ENCODE measurements at places on chromosomes 1 and 21.

GRCh38 chr1:179714623-179715022 is 28.5 kb upstream of the FAM163A start:
- no peak for DNase-seq

GRCh38 chr1:233704170-233704897 is 90.4 kb downstream of the KCNK1 start:
- DNase-seq = no peak

DNA sequence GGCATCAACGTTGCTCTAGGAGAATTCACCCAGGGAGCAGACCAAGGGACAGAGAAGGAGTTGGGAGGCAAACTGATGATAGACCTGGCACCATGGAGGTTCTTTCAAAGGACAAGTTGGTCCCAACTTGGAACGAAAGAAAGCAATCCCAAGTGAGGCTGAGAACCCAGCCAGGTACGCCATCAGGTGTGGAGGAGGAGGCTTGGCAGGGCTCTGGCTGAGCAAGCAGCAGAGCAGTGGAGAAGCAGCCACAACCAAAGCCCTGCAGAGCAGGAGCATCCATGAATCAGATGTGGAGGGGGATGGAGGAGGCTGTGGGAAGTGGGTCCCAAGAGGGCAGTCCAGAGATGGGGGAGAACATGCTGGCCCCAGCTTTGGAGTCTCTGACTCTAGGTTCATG is 36.3 kb upstream of the RBM15 start:
- DNase-seq = no peak

GRCh38 chr1:95509989-95510388 is 276.0 kb downstream of the RWDD3 start:
- no peak for DNase-seq

GRCh38 chr1:224253721-224254120 is 70.7 kb downstream of the DEGS1 start:
- no peak for DNase-seq

DNA sequence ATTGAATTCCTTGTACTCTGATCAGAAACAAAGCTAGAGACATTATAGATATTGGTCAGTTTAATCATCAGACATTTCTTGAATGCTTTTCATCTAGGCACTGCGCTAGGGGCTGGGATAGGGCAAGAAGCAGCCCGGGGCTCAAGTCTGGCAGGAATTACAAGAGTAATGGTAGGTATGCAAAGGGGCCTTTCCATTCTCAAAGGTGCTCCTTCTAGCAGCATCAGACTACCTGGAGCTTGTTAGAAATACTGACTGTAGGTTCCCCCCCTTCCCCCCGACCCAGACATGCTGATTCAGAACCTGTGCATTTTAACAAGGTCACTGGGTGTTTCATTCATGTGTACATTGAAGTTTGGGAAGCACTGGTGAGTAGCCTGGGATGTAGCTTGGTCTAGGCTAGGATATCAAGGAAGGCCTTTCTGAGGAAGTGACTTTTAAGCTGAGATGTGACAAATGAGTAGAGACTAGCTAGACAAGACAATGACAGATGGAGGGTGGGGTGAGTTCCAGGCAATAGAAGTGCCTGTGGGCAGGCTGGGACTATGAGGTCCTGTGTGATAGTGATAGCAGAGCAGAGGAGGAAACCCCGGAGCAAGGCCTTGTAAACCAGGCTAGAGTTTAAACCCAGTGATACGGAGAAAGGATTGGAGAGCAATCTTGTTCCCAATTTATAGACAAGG is 26.3 kb downstream of the NFASC start:
- DNase-seq = no peak

- DNase-seq = peak; percentile 42
These were observed 254.2 kb downstream of the PAPPA2 start for GRCh38 chr1:176717066-176717750.

- DNase-seq = no peak
These were observed 47.8 kb downstream of the C1orf198 start for GRCh38 chr1:230820568-230820967.

DNA sequence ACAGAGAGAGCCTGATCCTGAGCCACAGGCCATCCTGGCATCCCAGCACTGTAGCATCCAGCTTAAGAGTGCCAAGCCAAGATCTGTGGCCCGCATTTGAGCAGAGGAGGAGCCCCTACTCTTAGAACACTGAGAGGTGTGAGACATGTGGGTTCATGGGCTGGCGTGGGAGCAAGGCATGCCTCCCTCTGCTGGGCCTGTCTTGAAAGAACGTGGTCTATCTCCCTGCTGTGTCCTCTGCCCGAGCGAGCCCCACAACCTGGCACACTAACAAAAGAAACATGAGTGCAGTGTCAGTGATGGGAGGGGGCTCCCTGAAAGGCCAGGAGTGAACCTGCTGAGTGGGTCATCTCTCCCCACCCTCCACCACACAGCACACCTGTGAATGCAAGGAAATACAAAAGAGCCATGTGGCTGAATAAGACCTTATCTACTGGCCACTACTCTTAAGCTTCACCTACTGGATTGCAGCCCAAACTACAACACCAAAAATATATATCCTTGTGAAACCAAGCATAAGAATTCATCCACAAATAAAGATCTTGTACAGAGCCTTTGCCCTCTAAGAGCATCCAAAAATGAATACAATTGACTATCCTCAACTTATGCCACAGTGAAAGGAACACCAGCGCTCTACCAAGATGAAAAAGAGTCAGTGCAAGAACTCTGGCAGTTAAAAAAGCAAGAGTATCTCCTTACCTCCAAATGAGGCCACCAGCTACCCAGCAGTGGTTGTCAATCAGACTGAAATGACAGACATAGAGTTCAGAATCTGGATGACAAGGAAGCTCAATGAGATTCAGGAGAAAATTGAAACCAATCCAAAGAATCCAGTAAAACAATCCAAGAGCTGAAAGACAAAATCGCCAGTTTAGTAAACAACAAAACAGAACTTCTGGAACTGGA is 259.4 kb upstream of the DAB1 start:
- no peak for DNase-seq

DNA sequence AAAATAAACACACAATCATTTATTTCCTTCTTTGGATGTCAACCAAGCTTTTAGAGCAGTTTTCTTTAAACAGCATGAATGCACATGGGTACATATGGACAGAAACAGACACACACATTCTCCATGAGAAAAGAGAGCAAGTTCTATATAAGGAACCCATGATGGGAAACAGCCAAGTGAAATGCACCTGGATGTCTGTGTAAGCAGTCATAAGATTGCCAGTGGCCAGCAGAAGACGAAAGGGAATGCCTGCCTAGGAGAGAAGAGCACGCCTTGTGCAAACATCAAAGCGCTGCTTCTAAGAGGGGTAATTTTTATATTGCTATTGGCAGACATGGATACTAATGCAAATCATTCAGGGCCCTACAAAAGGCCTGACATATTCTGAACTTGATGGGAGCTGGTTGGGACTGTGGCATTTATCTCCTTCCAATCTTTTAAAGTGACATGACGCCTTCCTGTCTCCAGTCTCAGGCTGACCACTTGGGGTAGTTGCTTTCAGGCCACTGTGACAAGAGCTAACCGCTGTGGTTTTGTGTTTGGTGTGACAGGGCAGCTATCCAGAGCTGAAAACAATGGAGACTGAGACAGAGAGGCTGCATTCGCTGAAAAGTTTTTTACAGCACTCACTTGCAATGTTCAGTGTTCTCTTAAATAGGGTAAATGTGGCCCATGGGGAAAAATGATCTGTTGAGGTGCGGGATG is 75.0 kb upstream of the DPT start:
- DNase-seq = no peak

DNA sequence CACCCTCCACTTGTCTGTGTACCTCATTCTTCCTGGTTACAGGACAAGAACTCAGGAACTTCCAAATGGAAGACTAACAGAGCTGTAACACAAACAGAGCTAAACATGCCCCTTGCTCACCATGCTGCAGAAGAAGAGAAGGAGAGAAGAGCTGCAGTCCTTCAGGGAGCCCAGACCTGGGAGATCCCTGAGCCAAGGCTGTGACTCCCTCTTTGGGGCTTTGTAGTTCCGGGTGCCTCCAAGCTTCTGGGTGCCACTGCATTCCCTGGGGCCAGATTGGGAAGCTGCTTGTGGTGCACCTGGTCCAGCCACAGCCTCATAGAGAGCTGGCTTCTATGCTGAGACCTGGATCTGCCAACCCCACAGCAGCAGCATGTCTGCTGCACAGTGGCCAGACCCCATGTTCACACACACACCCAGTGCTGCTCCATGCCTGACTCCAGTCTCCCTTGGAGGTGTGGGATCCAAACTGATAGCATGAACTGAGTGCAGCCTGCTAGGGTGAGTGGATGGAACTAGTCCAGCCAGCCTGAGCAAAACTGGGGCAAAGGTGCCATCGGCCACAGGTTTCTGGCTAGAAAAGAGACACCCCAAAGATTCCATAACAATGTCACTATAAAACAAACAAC is 263.0 kb upstream of the NRIP1 start:
- DNase-seq = no peak

GRCh38 chr1:9452516-9453140 is 86.6 kb upstream of the SLC25A33 start:
- DNase-seq = no peak

- DNase-seq = no peak
These were observed 21.1 kb downstream of the C1orf21 start for GRCh38 chr1:184407816-184408510.

GRCh38 chr1:149993764-149994163 is 16.8 kb downstream of the OTUD7B start:
- no peak for DNase-seq

DNA sequence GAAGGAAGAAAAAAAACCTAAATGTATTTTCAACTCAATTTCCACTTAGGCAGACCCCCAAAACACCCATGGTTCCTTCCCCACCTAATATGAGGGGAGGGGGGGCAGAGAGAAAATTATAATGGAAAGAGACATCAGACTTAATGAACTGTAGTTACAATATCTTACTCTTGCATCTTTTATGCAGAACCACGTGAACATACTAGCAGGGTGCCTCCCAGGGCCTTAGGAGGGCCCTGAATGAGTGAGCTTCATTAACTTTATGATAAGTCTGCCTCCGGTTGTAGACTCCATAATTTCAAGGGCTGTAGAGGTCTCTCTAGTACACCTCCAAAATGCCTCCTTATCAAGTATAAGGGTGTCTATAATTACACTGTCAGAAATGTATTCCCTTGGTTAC is 11.3 kb upstream of the KIRREL1 start:
- DNase-seq = no peak

GRCh38 chr1:87800006-87800405 is 471.3 kb downstream of the LMO4 start:
- no peak for DNase-seq

GRCh38 chr1:64530969-64531692 is 61.2 kb downstream of the CACHD1 start:
- DNase-seq = no peak

- no peak for DNase-seq
These were observed 452.4 kb downstream of the PTPRU start for GRCh38 chr1:29688471-29689365.

GRCh38 chr1:117150316-117150715 is 28.8 kb upstream of the TRIM45 start:
- DNase-seq = no peak

DNA sequence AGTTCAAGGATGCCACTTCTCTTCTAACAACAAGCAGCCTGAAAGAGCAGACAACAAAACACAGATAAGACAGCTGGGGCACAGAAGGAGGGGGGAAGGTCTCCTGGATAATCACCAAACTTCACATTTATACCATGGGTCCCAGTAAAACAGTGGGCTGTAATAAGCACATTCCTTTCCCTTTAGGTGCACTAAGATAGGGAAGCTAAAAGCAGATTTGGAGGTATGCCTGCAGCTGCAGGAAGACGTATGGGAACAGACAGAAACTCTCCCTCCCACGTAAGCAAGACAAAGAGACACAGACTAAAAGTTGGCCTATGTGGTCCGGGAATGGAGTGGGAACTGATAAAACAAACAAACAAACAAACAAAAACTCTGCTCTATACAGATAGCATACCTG is 612.1 kb downstream of the MRPL39 start:
- no peak for DNase-seq

GRCh38 chr1:20207546-20207945 is 21.2 kb upstream of the PLA2G2C start:
- DNase-seq = no peak

GRCh38 chr1:165898837-165899236 is 71.4 kb downstream of the UCK2 start:
- DNase-seq = no peak

- DNase-seq = no peak
These were observed 42.7 kb upstream of the SELENON start for GRCh38 chr1:25757151-25757845.

DNA sequence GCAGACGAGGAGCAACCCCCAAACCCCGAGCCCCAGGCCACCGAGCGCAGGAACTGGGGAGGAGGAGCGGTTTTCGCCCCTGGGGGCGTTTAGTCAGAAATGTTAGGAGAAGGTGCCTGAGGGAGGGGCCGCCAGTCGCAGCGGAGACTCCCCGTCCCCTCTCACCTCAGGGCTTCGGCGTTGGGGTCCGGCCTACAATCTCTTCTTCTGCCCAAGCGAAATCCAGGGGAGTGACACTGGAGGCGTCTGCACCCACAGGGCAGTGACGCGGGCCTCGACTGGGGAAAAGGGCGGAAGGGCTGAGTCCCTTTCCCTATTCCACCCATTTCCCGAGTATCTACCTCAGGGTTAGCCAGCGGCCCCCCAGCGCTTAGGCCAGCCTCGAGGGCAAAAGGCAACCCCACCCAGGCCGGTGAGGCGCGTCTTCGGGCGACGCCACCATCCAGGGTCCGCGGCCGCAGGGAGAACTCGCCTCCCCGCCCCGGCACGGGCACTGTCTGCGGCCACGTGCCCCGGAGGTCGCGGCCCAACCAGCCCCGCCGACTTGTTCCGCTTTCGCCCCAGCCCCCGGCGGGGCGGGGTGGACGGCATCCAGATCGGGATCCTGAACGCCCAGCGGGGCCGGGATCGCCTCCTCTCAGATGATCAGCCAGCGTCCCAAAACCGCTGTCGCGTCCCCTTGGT is 118.7 kb upstream of the BARHL2 start:
- DNase-seq = no peak

DNA sequence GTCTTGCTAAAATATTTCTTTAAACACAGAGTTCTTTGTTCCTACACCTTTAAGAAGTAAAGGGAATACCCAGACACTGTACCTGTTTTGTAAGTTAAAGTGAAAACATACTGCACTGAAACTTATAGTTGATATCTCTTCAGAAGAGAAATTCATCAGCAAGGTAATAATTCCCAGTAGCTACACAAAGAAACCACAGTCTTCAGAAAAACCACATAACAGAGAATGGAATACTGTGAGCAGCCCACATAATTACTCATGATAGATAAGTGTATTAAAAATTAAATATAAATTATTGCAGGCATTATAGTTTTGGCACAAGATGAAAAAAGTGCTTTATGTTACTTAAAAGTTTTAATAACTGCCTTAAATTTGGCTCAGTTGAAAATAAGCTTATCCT is 276.6 kb downstream of the SETD4 start:
- no peak for DNase-seq

GRCh38 chr1:78490861-78491450 is at the start of gene PTGFR:
Gene PTGFR, plus strand, starts transcription at chr1:78490974. Its CDS starts 1,770 bp downstream, at chr1:78492744.
- DNase-seq = no peak

DNA sequence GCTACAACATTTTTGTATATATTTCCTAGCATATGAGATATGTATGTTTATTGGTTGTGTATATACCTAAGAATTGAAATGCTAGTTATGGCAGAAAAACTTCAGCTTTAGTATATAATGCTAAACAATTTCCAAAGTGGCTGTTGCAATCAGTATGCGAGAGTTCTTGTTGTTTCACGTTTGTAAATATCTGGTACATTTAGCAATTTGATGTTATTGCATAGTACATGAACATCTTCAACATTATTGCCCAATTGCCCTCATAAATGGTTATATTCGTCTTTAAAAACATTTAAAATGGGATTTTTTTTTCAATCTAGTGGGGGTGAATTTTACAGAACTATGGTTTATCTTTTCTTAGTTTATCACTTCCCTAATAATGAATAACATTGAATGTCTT is 86.2 kb upstream of the HP1BP3 start:
- no peak for DNase-seq

All from SHP77 (cell line).